ENCODE measurements at places on chromosomes 6 and 20. TPM values are rescaled to one million over a fixed set of nuclear protein-coding genes. Genes with fewer than 3 reads are reported as not detected.
A peak's percentile ranks its signal among the peaks of the same experiment; 100 is the strongest.

- DNase-seq, result no peak
Observed at GRCh38 chr6:160429620-160429895, 81.4 kb downstream of the SLC22A3 start.

DNA sequence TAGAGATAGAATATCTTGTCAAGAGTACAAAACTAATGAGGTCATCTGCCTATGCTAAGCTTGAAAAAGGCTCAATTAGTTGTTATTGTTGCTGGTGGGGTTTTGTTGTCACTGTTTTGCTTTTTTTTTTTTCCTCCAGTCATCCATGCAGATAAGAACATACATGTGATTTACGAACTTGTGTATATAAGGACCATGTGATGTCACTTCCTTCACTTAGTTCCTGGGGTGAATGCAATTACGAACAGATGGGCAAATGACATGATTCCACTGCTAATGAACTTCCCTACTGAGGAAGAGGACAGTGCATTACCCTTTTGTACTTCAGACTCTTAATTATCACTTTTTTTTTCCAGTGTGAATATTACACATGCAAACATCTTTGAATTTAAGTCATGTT, 1175.3 kb upstream of the GJE1 start:
- no peak for DNase-seq

- DNase-seq, result no peak
Observed at GRCh38 chr6:140226637-140227036, 852.2 kb upstream of the CITED2 start.

DNA sequence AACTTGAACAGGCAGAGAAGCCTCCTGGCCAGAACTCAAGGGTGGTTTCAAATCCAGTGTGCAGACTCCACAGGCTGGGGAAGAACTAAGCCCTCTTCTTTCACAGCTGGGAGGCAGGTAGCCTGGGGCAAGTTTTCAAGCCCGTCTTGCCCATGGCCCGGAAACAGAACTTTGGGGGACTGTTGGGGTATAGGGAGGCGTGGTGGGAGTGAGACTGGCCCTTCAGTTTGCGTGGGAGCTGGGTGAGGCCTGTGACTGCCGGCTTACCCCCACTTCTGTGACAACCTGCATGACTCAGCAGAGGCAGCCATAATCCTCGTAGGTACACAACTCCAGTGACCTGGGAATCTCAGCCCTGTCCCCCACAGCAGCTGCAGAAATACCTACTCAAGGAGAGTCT, 1125.7 kb downstream of the HACE1 start:
- no peak for DNase-seq

DNA sequence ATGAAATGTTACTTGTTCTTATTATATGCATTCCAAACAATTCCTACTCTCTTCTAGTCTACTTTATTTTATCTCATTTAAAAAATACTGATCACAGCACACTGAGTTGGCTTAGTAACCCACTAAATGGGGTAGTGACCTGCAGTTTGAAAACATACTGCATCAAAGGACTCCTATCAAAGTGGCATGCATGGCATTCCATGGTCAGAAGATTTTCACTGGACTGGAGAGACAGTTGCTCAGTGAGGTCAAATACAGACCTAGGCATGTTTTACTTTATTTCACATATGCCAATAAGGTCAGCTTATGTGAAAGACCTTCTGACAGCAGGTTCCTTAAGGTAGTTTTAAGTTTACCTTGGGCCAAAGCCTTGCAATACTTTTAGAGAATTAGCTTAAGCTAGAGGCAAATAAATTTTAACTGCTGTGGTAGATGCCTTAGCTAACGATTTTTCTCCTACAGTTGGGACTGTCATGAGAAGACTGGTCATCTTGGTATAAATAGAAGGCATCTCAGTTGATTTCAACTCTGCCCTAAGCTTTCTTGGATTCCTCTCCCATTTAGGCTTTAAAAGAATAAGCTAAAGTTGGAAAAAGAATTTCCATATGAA, 35.1 kb downstream of the TPD52L1 start:
- no peak for DNase-seq

DNA sequence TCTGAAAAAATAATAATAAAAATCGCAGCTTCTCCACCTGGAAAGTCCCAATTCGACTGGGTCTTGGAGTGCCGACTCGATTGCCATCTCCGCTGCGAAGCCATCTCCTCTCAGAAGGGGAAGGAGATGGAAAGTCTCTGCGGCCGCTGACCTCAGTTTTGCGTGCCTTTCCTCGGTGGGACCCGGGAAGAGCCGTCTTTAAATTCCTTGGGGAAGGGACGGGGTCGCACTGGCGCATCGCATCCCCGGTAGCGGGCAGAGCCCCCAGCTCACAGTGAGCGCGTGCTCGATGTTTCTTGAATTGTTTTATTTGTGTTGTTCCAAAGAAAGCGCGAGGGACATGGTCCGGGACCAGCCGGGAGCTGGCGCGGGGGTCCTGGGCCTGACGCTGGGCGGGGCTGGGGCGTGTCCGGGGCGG, 270 bp upstream of the TIAM2 start:
- no peak for DNase-seq

DNA sequence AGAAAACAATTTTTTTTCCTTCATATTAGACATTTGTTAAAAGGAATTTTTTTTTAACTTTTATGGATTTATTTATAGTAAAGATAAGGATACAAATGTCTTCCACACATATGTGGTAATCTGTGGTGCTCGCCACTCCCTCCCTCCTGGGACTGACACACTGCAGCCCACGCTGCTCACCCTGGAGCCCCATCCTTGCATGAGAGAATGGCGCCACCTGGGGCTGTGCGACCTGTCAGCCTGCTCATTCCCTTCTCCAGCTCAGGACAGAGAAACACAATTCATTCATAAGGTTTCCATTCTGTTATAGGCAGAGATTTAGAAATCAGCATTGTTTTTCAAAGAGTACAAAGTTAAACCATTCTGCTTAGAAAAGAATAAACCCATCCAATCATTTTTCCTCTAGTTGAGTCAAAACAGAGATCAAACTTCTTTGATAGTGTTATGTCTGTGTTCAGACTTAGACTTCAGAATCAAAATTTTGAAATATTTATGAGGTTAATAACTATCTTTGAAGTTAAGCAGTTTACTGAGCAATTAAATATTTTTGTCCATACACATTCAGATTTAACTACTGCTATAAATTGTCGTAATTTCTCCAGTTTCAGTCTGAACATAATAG, 42.8 kb upstream of the DYNLRB1 start:
- DNase-seq, result peak; percentile 11

DNA sequence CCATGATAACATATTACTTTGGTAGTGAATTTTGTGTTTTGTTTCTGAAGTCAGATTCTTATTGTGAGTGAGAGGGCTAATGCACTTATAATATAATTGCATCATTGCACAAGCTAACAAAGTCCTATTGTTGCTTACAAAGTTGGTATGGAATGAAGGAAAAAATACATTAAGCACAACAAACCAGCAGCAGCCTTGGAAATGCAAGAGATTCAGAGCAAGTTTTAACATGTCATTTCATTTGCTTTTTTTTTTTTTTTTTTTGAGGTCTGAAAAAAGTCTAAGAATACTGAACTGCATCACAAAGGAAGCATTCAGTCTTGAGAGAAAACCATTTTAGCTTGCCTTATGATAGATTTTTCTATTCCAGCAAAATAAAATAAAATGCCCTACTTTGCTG, 57.6 kb downstream of the PLCB4 start:
- DNase-seq, result no peak

GRCh38 chr6:16258709-16259075, 20.3 kb downstream of the GMPR start:
- no peak for DNase-seq

- DNase-seq, result no peak
Observed at GRCh38 chr20:29743101-29743931, 1514.1 kb upstream of the DEFB115 start.

DNA sequence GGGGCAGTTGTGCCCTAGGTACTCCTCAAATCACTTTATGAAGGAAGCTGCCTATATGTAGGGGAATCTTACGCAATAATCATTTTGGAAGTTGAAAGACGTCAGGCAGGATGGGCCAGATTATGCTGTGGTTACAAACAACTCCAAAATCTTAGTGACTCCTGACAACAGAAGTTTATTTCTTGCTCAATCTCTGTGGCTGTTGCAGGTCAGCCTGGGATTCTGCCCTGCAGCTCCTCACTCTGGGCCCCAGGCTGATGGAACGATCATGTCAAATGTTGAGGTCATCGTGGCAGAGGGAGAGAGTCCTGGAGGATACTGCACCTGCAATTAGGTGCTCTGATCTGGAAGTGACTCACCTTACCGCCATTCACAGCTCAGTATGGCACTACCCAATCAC, 88.4 kb downstream of the ZDHHC14 start:
- no peak for DNase-seq

GRCh38 chr6:92945799-92946198, 473.6 kb downstream of the EPHA7 start:
- DNase-seq, result no peak

- no peak for DNase-seq
Observed at GRCh38 chr6:781350-781961, 88.5 kb upstream of the EXOC2 start.

DNA sequence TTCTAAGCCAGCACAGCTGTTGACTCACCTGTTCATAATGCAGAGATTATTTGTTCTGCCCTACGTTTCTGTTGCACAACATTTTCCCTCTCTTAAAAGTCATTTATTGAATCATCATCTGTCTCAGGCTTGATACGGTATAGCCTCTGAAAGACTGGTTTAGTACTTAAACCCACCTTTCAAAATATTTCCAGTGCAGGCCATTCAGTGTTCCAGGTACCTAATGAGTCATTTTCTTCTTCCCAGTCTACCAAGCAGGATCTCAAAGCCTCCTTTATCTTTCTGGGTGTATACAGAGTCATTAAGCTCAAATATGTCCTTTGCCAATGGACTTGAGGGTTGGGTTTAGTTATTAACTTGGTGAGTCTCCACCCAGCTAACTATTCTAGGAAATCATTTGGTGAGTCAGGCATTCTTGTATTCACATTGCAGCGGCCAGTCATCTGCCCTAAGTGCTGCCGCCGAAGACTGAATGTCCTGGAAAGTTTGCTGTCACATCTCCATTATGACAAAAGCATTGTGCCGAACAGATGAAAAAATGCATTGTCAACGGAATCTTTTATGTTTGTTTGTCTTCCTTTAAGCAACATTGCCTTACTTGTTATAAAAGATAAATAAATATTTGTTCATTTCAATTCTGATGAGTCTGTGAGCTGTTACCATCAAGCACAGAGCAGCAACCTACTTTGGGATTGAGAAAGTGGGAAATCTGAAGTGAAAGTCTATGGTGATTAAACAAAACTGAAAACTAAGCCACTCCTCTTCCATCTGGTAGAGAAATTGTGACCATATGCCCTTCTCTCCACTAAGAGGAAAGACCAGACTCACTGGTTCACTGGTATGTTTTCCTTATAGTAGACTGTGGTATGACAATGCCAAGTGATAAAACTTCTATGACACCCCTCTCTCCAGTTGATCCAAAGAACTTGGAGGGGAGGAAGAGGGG, 14.3 kb upstream of the FAM135A start:
- DNase-seq, result peak; percentile 33

- no peak for DNase-seq
Observed at GRCh38 chr6:104522533-104522932, 337.2 kb downstream of the HACE1 start.

- DNase-seq, result no peak
Observed at GRCh38 chr6:112227411-112227810, 27.0 kb downstream of the LAMA4 start.

Gene TM9SF4
- 63.8 TPM for total RNA-seq

Gene UNC93A
- not detected for total RNA-seq

Gene BPIFB4
- not detected for total RNA-seq

Gene MLN
- not detected for total RNA-seq

Gene KCNK16
- not detected for total RNA-seq

Gene DEFB113
- not detected for total RNA-seq

Gene TMC2
- total RNA-seq, result not detected

Gene EYA4
- total RNA-seq, result not detected

Gene CCN6
- not detected for total RNA-seq
